ENCODE measurements at places on chromosomes 16 and 17. TPM values are rescaled to one million over a fixed set of nuclear protein-coding genes. Genes with fewer than 3 reads are reported as not detected.

GRCh38 chr17:69555056-69555455 lies 140.6 kb downstream of the MAP2K6 start:
- H3K27me3 ChIP-seq: no peaks in the 10 kb centered on the region
- DNase-seq: no peak
- peaks cover 3% of the 10 kb centered on the region for H3K4me1 ChIP-seq
- no peak overlapping the region for H3K27ac ChIP-seq

DNA sequence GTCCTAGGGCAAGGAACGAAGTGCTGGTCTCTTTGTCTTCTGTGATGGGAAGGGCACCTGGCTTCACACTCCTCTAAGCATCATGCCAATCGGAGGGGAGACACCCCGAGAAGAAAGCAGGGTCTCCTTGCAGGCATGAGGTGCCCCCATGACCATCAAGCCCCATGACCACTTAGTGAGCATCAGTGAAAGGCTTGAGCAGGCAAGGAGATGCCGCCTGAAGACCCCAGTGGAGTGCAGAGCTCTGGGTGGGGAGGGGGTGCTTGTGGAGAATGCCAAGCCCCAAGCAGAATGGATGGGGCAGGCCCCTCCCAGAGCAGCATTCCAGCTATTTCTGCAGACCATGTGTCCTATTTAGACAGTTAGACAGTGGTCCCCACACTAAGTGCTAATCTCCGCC lies 232.7 kb upstream of the TNRC6C start:
- H3K36me3 ChIP-seq: no peaks in the 10 kb centered on the region
- H3K4me1 ChIP-seq: no peaks in the 10 kb centered on the region
- H3K27me3 ChIP-seq: peaks cover 20% of the 10 kb centered on the region
- H3K4me3 ChIP-seq: no peak overlapping the region

DNA sequence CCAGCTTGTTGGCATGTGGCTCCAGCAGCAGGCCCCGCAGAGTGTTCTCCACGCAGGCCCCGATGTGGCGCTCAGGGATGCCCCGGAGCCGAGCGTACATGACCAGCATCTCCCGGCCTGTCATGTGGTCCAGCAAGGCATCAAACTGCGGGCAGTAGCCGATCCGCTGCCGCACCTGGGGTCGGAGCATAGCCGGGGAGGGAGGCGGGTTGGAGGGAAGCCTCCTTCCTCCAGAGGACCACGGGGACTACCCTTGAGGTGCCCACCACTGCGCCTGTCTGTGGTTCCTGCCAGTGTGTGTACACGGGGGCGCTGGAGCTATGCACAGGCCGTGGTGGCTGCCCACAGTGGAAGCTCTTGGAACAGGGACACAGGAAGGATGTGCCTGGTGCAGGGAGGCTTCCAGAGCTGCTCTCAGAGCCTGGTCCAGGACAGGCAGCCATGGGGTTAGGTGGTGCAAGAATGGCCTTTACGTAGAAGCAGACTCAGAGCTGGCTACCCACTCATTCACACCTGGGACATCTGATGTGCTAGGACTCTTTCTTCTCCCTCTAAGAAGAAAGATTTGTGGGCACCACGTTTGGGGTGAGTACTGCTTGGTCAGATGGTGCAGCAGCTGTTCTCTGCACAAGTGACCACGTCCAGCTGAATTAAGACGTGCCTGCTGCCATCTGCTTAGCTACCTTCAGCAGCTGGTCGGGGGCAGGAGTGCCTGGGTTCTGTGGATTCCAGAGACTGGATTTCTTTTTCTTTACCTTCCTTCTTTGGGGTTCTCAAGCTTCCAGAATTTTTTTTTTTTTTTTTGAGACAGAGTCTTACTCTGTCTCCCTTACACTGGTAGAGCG lies 11.3 kb upstream of the RNPS1 start:
- no peak overlapping the region for H3K27ac ChIP-seq
- no peak for DNase-seq
- H3K4me1 ChIP-seq: no peaks in the 10 kb centered on the region
- H3K4me3 ChIP-seq: no peak overlapping the region

WNT9B gene
- not detected for total RNA-seq

DNA sequence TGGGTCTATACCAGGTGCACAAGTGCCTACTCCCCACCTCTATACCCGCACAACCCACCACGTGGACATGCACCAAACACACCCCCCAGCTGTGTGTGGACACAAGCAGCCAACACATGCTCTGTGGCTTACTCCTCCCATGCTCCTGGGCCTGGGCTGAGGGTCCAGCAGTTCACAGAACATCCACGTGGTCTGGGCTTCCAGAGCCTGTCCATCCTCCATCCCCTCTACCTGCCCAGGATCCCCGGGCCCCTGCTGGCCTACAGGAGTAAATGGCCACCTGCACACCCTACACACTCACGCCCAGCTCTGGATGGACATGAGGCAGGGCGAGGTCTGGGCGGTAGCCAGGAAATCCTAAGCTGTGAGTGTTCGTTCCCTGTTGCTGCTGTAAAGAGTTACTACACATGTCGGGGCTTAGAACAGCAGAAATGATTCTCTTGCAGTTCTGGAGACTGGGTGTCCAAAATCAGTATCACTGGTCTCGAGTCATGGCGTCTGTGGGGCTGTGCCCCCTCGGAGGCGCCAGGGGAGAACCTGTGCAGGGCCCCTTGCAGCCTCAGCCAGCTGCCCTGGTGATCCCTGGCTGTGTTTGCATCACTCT lies 15.0 kb upstream of the RAI1 start:
- peaks cover 8% of the 10 kb centered on the region for H3K4me1 ChIP-seq
- H3K36me3 ChIP-seq: no peaks in the 10 kb centered on the region
- no peak overlapping the region for H3K4me3 ChIP-seq

TEX14 gene
- not detected for total RNA-seq

- no peaks in the 10 kb centered on the region for H3K36me3 ChIP-seq
- no peaks in the 10 kb centered on the region for H3K27me3 ChIP-seq
- peaks cover 9% of the 10 kb centered on the region for H3K4me1 ChIP-seq
- no peak for DNase-seq
Measured at GRCh38 chr16:56787167-56787566, 57.2 kb downstream of the NUP93 start.

TRPV2 gene
- 30.8 TPM for total RNA-seq

DNA sequence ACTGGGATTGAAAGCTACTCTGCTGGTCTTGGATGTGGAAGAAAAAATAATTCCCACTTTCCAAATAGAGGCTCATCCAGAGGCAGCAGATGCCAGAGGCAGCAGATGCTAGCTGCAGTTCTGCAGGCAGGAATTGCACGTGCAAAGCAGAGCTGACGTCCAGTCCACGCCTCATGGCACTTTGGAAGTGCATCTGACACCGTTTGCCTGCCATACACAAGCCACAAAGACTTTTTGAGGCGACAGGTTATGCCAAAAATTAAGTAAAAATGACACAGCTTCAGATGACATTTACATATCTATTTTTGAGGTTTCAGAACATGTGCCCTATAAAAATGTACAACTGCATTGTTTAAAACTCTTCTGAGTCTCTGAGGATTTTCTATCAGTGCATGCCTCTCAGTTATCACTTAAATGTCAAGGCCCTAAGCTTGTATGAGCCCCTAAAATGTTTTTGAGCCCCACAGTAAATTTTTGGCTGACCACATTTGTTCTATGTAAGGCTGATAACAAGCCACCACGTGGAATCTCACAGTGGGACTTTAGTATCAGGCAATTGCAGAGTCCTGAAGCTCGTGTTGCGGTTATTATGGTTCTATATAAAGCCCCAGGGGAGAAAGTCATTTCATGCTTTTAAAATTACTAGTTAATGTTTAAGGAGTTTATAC lies 239.2 kb downstream of the PRKCA start:
- peaks cover 35% of the 10 kb centered on the region for H3K4me1 ChIP-seq
- H3K36me3 ChIP-seq: no peaks in the 10 kb centered on the region
- H3K4me3 ChIP-seq: no peak overlapping the region
- H3K27ac ChIP-seq: peak overlapping the region; percentile 3
- no peaks in the 10 kb centered on the region for H3K27me3 ChIP-seq

Data from IMR-90 (cell line).